ENCODE measurements at places on chromosomes 7 and 10.

DNA sequence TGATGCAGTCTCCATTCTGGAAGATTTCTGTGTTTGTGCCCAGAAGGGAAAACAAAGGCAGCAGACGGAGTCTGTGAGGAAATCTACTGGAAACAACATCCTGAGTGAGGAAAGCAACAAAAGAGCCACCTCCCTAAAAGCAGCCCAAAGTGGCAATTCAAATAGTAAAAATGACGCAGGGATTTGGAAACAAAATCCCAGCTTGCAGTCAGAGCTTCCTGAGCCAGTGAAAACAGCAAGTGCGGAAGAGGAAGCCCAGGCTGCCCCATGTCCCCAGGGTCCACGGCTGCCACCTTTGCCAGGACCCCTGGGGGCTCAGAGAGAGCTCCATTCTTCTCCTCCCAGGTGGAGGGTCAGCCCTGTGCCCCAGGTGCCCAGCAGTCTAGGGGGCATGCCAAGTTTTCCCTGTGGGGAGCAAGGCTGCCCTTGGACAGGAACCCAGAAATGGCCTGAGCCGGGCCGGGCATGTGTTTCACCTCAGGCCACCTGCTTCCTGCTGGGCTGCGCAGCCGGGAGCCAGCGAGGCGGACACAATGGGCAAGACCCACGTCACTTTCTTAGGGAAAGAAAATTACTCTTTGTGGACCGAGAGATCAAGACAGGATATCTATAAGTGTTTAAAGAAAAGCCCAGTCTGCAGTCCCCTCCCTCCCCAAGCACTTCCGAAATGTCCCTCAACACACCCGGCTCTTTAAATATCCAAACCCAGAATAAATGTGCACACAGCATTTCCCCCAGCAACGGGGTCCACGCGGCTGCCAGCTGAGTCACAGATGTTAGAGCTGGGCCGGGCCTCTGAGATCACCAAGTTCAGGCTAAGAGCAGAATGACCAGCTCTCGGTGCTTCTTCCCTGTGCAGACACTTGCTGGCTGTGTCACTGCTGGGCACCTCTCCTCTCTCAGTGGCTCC, 231.1 kb downstream of the ARHGAP12 start:
- peaks cover 2% of the 10 kb centered on the region for H3K27me3 ChIP-seq
- H3K27ac ChIP-seq: no peak overlapping the region
- no peaks in the 10 kb centered on the region for H3K36me3 ChIP-seq

- H3K4me3 ChIP-seq: no peak overlapping the region
- H3K36me3 ChIP-seq: no peaks in the 10 kb centered on the region
- H3K27me3 ChIP-seq: peaks cover 6% of the 10 kb centered on the region
- no peaks in the 10 kb centered on the region for H3K4me1 ChIP-seq
Observed at GRCh38 chr10:118783776-118784545, 29.2 kb upstream of the CACUL1 start.

DNA sequence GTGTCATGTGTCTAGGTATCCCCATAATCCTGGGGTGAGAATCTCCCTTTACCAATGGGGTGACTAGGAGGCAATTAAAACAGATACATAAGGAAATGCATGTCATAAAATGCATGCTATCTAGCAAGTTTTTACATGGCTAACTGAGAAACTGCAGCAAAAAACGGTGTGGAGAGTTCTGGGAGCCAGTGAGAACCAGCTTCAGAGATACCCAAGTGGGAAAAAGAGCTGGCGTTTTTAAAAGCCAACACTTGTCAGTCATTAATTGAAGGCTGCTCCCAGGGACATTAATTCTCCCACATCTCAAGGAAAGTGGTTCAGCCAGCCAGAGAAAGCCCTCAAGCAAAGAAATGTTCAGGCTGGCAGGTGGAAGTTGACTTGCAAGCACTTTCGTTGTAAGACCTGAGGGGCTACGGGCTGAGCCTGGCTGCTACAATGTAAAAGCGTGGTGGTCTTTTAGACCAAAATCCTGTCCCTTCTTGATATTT, 28.1 kb downstream of the ST8SIA6 start:
- H3K4me1 ChIP-seq: peaks cover 77% of the 10 kb centered on the region
- DNase-seq: no peak
- H3K27ac ChIP-seq: peak overlapping the region; percentile 86
- H3K36me3 ChIP-seq: no peaks in the 10 kb centered on the region

GRCh38 chr7:135441791-135442190, 68.1 kb downstream of the CNOT4 start:
- peaks cover 26% of the 10 kb centered on the region for H3K4me1 ChIP-seq
- no peak overlapping the region for H3K27ac ChIP-seq
- H3K36me3 ChIP-seq: peaks cover 4% of the 10 kb centered on the region
- no peak overlapping the region for H3K4me3 ChIP-seq

- DNase-seq: peak; percentile 67
- H3K27ac ChIP-seq: no peak overlapping the region
- no peak overlapping the region for H3K4me3 ChIP-seq
- no peaks in the 10 kb centered on the region for H3K36me3 ChIP-seq
- H3K4me1 ChIP-seq: peaks cover 4% of the 10 kb centered on the region
Observed at GRCh38 chr7:139016931-139017511, 18.8 kb downstream of the ZC3HAV1L start.

GRCh38 chr7:4144811-4145510, 537.1 kb upstream of the FOXK1 start:
- peaks cover 10% of the 10 kb centered on the region for H3K27me3 ChIP-seq
- no peaks in the 10 kb centered on the region for H3K4me1 ChIP-seq
- H3K36me3 ChIP-seq: no peaks in the 10 kb centered on the region
- H3K27ac ChIP-seq: no peak overlapping the region

DNA sequence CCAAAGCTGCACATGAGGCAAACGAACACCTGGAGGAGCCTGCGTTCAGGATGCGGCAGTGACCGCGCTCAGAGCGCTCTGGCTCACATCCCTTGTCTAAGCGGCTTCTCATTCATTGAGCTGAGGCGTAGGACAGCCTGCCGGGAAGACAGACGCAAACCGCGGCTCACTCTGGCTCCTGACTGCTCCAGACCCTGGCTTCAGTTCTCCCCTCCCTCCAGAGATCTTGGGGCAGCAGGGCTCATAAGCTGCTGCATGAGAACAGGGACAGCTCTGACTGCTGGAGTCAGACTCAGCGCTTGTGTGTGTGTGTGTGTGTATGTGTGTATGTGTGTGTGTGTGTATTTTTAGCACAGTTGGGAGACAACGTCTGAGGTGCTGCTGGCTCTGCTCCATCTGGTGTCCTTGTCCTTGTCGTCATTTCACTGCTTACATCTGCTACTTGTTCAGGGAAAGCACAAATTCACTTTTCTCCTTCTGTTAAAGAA, 15.8 kb upstream of the LYZL2 start:
- H3K27ac ChIP-seq: no peak overlapping the region
- no peaks in the 10 kb centered on the region for H3K36me3 ChIP-seq
- peaks cover 7% of the 10 kb centered on the region for H3K27me3 ChIP-seq
- no peaks in the 10 kb centered on the region for H3K4me1 ChIP-seq
- DNase-seq: no peak

DNA sequence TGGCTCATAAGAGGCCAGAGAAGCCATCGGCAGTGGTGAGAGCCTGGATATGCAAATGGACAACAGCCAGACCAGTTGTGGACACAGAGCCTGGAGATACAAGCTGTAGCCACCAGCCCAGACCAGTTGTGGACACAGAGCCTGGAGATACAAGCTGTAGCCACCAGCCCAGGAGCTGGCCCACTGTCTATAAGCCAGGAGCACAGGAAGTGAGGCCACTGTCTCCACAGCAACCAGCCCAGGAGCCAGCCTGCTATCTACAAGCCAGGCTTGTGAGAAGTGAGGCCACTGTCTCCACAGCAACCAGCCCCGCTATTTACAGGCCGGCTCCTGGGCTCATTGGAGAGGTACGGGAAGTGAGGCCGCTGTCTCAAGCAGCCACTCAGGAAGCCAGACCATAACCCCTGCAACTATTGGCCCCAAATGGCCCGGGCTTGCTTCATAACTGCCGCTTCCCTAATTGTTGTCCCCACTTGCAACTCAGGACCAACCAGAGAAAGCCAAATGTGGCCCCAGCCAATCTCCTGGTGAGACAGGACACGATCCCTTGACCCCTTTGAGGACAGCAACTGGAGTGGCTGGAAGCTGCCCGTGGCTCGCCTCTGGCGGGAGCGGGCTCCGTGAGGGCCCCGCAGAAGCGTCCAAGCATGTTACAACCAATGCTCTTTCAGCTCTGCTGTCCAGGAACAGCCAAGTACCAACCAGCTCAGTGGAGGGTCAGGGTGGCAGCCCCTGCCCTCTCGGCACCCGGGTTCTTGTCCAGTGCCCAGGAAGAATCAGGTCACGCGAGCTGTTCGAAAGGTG, 44.1 kb upstream of the CNPY1 start:
- peaks cover 5% of the 10 kb centered on the region for H3K27me3 ChIP-seq
- no peaks in the 10 kb centered on the region for H3K36me3 ChIP-seq
- H3K27ac ChIP-seq: no peak overlapping the region
- no peak overlapping the region for H3K4me3 ChIP-seq

DNA sequence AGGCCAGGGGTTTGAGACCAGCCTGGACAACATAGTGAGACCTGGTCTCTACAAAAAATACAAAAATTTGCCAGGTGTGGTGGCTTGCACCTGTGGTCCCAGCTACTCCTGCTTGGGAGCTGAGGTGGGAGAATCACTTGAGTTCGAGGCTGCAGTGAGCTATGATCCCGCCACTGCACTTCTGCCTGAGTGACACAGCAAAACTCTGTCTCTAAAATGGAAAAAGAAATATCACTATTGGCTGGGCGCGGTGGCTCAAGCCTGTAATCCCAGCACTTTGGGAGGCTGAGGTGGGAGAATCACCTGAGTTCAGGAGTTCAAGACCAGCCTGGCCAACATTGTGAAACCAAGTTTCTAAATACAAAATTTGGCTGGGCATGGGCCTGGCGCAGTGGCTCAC, 44.9 kb upstream of the RASGEF1A start:
- H3K4me1 ChIP-seq: no peaks in the 10 kb centered on the region
- H3K4me3 ChIP-seq: no peak overlapping the region
- H3K27me3 ChIP-seq: peaks cover 5% of the 10 kb centered on the region
- H3K36me3 ChIP-seq: no peaks in the 10 kb centered on the region
- H3K27ac ChIP-seq: no peak overlapping the region

DNA sequence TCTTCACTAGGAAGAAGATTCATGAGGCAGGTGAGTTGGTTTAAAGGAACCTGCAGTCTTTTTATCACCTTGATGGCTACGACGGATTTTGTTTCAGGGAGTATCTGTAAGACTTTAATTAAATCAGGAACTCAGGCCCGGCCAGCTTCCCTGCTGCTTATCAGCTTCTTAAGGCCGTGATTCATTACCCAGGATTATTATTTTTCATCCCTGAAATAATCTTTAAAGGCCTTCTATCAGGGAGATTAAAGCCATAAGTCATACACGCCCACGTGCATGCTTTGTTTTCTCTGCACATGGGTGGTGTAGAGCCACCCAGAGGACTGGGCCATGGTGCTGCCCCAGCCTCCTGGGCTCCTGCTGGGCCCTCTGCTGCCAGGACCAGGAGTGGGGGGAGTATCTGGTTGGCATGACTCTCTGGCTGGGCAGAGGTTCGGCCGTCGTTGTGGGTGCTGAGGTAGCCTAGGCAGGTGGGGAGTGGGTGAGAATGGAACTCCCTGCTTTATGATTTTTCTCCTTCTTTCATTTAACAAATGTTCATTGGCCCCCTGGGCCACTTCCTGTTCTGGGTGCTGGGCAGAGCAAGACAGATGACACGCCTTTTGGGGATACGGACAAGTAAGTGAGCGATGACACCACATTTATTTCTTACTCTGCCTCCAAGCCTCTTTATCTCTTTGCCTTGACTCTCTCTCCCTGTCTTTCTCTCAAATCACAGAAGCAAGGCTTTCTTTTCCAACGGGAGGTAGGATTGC, 39.0 kb upstream of the PCBD1 start:
- peak overlapping the region; percentile 51 for H3K27ac ChIP-seq
- no peak overlapping the region for H3K4me3 ChIP-seq
- H3K4me1 ChIP-seq: no peaks in the 10 kb centered on the region
- no peaks in the 10 kb centered on the region for H3K36me3 ChIP-seq
- no peak for DNase-seq
- no peaks in the 10 kb centered on the region for H3K27me3 ChIP-seq

DNA sequence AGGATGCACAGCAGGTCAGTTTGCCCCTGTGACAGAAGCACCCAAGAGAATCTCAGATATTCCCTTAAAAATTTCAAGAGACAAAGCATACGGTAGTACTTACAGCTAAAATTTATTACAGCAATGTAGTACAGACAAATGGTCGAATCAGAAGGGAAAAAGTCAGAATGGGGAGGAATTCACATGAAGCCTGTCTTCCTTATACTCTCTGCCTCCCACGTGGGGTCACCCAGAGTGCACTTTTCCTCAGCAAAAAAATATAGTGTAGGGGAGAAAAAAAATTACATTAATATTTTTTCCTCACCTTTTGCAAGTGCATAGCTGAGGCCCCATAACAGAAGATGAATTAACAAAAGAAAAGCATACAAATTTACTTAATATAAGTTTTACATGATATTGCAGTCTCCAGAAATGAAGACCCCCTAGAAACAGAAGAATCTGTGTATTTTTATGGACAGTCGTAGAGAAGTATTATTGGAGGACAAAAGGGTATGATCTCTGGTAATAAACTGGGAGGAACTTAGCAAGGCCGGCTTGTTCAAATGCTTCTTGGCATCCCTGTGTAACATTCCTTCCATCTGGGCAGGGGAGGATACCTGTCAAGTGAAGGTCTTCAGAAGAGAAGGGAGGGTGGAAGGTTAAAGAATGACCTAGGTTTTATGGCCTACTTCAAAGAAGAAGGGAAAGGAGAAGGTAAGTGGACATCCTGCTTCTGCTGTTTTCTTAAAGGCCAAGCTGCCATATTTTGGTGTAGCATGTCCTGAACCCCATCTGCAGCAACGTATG, 270.6 kb upstream of the MAGI2 start:
- H3K27ac ChIP-seq: no peak overlapping the region
- no peaks in the 10 kb centered on the region for H3K36me3 ChIP-seq
- H3K27me3 ChIP-seq: peaks cover 3% of the 10 kb centered on the region
- no peak overlapping the region for H3K4me3 ChIP-seq

- no peak for DNase-seq
- peaks cover 9% of the 10 kb centered on the region for H3K27me3 ChIP-seq
- no peak overlapping the region for H3K4me3 ChIP-seq
- no peaks in the 10 kb centered on the region for H3K4me1 ChIP-seq
Observed at GRCh38 chr7:47538846-47539311, 43.0 kb downstream of the TNS3 start.

- no peak overlapping the region for H3K27ac ChIP-seq
- no peak for DNase-seq
- H3K27me3 ChIP-seq: peaks cover 1% of the 10 kb centered on the region
- H3K4me1 ChIP-seq: peaks cover 21% of the 10 kb centered on the region
Observed at GRCh38 chr7:5476001-5476400, 52.4 kb upstream of the TNRC18 start.

Data from immature natural killer cell (primary cell).